ENCODE measurements at places on chromosomes 4 and X. TPM values are rescaled to one million over a fixed set of nuclear protein-coding genes. Genes with fewer than 3 reads are reported as not detected.

Gene IRS4
- polyA plus RNA-seq: not detected

Gene GAGE2A
- polyA plus RNA-seq: not detected

Gene SOX3
- not detected for polyA plus RNA-seq

Gene FGFBP1
- not detected for polyA plus RNA-seq

Gene AFP
- not detected for polyA plus RNA-seq

Gene MBNL3
- polyA plus RNA-seq: 4.2 TPM

Gene ADH1B
- 3,622 TPM for polyA plus RNA-seq

Gene MSX1
- 1.0 TPM for polyA plus RNA-seq

Gene MAGEA1
- not detected for polyA plus RNA-seq

Gene DMRTC1
- polyA plus RNA-seq: not detected

Gene PAGE1
- not detected for polyA plus RNA-seq

Gene AVPR2
- 7.1 TPM for polyA plus RNA-seq

Gene NELFA
- 20.5 TPM for polyA plus RNA-seq

All from adipose tissue (tissue), 3 donors.